ENCODE measurements at places on chromosomes 16 and 17.

DNA sequence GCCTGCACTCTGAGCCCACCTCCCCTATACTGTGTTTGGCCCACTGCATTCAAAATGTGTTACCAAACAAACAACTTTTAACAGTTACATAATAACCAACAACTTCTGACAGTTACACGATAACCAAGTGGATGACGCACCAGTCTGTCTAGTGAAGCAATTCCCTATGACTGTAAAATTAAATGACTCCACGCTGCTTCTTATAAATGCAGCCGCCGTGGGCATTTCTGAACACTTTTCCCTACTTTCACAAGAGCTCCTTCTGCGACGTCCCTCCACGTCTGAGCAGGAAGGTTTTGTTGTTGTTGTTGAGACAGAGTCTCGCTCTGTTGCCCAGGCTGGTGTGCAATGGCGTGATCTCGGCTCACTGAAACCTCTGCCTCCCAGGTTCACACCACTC, 27.6 kb downstream of the ZNF276 start:
- no peak for DNase-seq

GRCh38 chr17:79341222-79341780, 266.7 kb downstream of the ENGASE start:
- no peak for DNase-seq

GRCh38 chr16:74749291-74750055, 25.1 kb downstream of the FA2H start:
- DNase-seq, result no peak

DNA sequence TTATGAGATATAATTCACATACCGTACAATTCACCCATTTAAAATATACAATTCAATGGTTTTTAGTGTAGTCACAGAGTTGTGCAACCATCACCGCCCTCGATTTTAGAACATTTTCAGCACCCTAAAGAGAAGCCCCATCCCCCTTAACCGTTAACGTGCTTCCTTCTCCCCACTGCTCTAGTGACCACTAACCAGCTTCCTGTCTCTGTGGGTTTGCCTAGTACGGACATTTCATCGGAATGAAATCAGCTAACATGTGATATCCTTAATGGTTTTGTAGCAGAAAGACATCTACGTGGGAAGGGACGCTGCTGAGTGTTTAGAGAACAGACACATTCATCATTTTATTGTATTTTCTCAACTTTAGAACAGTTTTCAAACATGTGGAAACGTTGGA, 80.8 kb upstream of the HSBP1 start:
- DNase-seq, result no peak

- DNase-seq, result no peak
Observed at GRCh38 chr17:39406951-39407350, 5.5 kb upstream of the FBXL20 start.

Measured in vagina (tissue), 2 donors.